Stimulated activated CD4-positive, alpha-beta T cell treated with anti-CD3 and anti-CD28 coated beads, TNF-alpha, amount 100 ng/mL, for 24 hours (primary cell): ENCODE measurements at places on chromosomes 5 and 9.

GRCh38 chr5:1555808-1556731 is 32.3 kb upstream of the LPCAT1 start:
- no peak for DNase-seq

DNA sequence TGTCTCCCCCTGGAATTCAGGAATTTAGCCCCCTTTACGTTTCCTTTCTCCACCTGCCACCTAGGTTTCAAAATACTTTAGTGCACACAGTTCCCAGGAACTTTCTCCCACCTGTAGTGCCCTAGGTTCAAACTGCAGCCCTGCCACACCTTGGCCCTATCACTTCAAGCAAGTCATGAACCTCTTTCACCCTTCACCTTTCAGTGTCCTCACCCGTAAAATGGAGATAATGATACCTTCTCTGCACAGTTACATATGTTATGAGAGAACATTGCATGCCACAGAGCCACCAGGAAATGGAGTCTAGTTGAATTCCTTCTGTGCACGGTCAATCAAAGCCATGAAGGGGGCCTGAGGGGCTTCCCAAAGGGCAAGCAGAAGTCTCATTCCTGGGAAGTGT is 9.8 kb upstream of the EEIG1 start:
- DNase-seq, result no peak

GRCh38 chr9:95845751-95846150 is 29.7 kb upstream of the ERCC6L2 start:
- no peak for DNase-seq

- no peak for DNase-seq
Observed at GRCh38 chr9:9746826-9747225, 866.0 kb downstream of the PTPRD start.

- DNase-seq, result no peak
Observed at GRCh38 chr5:173885475-173886010, 2.6 kb upstream of the CPEB4 start.

- DNase-seq, result no peak
Observed at GRCh38 chr5:168464641-168465040, 21.6 kb upstream of the RARS1 start.

GRCh38 chr9:79621916-79622575 is 50.3 kb downstream of the TLE4 start:
- DNase-seq, result no peak
